ENCODE measurements at places on chromosomes 1 and 21.

DNA sequence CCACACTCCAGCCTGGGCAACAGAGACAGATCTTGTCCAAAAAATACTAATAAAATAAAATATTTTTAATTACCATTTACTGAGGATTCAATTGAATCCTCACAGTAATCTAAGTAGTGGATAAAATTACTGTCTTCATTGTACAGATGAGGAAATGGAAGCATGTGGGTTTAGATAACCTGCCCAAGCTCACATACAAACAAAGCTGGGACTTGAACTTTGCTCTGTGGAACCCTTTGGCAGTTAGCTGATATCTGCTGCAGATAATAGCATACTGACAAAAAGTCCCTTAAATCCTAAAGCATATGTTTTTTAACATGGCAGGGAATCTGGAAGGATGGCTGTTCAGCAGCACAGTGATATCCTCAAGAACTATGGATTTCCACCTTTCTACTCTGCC is 130.9 kb upstream of the MROH9 start:
- H3K27me3 ChIP-seq = no peaks in the 10 kb centered on the region
- no peak overlapping the region for H3K4me3 ChIP-seq
- no peak overlapping the region for H3K27ac ChIP-seq
- H3K4me1 ChIP-seq = peaks cover 7% of the 10 kb centered on the region
- DNase-seq = no peak

DNA sequence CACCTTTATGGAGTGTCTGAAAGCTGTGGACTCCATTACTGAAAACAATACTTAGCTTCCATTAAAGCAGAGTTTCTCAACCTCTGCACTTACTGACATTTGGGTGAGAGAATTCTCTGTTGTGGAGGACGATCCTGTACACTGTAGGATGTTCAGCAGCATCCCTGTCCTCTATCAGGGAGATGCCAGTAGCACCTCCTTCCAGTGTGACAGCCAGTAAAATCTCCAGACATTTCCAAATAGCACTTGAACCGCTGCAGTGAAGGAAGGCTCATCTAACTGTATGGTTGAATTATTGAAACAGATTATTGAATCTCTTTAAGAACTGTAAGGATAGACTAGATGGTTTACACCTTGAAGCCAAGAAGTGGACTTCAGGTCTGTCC is 3.1 kb downstream of the PRDM2 start:
- no peaks in the 10 kb centered on the region for H3K36me3 ChIP-seq
- H3K27me3 ChIP-seq = no peaks in the 10 kb centered on the region
- no peak for DNase-seq
- no peaks in the 10 kb centered on the region for H3K4me1 ChIP-seq
- no peak overlapping the region for H3K4me3 ChIP-seq
- no peak overlapping the region for H3K27ac ChIP-seq

DNA sequence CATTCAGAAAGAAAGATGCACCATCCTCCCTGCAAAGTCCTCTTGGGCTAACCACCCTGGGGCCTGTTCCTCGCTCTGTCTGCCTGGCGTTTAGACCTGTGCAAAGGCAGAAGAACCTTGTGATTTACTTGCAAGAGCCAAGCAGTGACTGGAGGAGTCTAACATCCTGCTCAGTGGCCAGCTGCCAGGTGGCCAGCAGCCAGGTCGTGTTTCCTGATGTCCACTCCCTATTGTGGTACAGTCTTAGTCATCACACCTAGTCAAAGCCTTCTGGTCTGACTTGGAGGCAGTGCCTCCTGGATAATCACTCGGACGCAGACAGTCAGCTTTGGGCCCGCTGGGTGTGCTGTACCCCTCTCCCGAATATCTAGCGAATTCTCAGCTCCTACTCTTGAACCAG is 118.1 kb downstream of the PGBD5 start:
- no peak overlapping the region for H3K27ac ChIP-seq
- H3K4me3 ChIP-seq = no peak overlapping the region

GRCh38 chr1:31764312-31765040 is at the start of gene ADGRB2:
TSS of gene ADGRB2 (minus strand) at chr1:31764340. CDS start at chr1:31757221, 7,119 bp downstream.
- no peaks in the 10 kb centered on the region for H3K36me3 ChIP-seq
- H3K4me3 ChIP-seq = peak within 1 kb of the TSS; percentile 84
- H3K4me1 ChIP-seq = peaks cover 7% of the 10 kb centered on the region
- H3K27ac ChIP-seq = no peak within 1 kb of the TSS
- H3K27me3 ChIP-seq = no peaks in the 10 kb centered on the region

DNA sequence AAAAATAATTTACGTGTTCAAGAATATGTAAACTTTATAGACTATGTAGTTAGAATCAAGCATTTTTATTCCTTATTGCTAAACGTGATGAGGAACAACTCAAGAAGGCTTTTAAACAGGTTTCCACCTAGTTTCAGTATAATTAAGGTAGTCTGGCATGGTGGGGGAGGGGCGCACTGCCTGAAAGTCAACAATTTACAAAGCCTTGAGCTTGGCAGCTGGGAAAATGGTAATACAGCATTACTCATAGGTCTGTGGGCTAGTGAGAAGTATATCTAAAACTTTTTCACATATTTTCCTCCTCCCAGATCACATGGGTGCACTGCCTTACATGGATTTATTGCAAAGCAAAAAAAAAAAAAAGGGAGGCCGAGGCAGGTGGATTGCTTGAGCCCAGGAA is 75.2 kb downstream of the EVI5 start:
- no peaks in the 10 kb centered on the region for H3K4me1 ChIP-seq
- H3K4me3 ChIP-seq = no peak overlapping the region
- H3K36me3 ChIP-seq = no peaks in the 10 kb centered on the region

- H3K4me3 ChIP-seq = no peak overlapping the region
- H3K27ac ChIP-seq = no peak overlapping the region
Measured at GRCh38 chr1:222697826-222698225, 14.5 kb downstream of the AIDA start.

GRCh38 chr1:235766794-235767285 is 99.9 kb downstream of the LYST start:
- no peak overlapping the region for H3K27ac ChIP-seq
- H3K4me1 ChIP-seq = no peaks in the 10 kb centered on the region
- no peaks in the 10 kb centered on the region for H3K27me3 ChIP-seq
- DNase-seq = no peak
- no peaks in the 10 kb centered on the region for H3K36me3 ChIP-seq

- H3K27me3 ChIP-seq = no peaks in the 10 kb centered on the region
- no peaks in the 10 kb centered on the region for H3K4me1 ChIP-seq
- no peaks in the 10 kb centered on the region for H3K36me3 ChIP-seq
- DNase-seq = no peak
- H3K4me3 ChIP-seq = no peak overlapping the region
Measured at GRCh38 chr1:67460676-67461500, 30.7 kb upstream of the SERBP1 start.

DNA sequence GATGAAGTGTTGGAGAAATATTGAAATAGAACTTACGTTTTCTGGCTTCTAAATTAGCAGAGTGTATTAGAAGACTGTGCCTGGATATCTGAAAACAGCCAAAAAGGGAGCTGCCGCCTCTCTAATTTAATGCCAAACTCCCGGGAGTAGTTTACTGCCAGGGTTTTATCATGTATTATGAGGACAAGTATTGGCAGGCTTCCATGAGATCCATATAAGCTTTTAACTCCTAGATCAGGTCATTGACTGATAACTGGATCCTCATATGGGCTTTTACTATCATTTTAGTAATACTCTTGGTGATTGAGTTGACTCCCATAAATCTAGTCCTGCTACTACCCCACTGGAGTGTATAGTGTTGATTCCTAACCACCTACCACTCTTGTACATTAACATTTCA is 178.4 kb upstream of the CXADR start:
- DNase-seq = no peak
- no peaks in the 10 kb centered on the region for H3K4me1 ChIP-seq
- no peaks in the 10 kb centered on the region for H3K27me3 ChIP-seq
- H3K36me3 ChIP-seq = no peaks in the 10 kb centered on the region
- H3K4me3 ChIP-seq = no peak overlapping the region

Measured in breast epithelium (tissue), 4 donors.